ENCODE measurements at places on chromosomes 12 and 14. TPM values are rescaled to one million over a fixed set of nuclear protein-coding genes. Genes with fewer than 3 reads are reported as not detected.
A peak's percentile ranks its signal among the peaks of the same experiment; 100 is the strongest.

Gene ABCD2
- total RNA-seq, result 3.6 TPM

Gene HSPB8
- total RNA-seq, result not detected

DNA sequence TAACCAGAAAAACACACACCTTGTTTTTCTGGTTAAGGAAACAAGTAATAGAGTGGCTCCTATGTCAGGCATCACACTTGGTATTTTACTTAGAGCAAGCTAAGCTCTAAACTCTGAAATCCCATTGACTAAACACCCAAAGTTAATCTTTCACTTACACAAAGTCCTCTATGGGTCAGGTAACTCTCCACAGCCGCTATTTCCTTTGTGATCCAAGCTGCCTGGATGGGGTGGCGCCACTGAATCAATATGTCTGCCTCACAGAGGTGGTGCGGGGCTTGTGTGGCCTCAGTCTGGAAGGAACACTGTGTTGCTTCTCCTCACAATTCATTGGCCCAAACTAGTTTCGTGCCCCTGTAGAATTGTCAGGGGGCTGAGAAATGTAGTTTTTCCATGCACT is 160.0 kb upstream of the E2F7 start:
- no peak for DNase-seq
- H3K27ac ChIP-seq, result no peak overlapping the region
- no peaks in the 10 kb centered on the region for H3K4me1 ChIP-seq
- peaks cover 3% of the 10 kb centered on the region for H3K27me3 ChIP-seq
- H3K4me3 ChIP-seq, result no peak overlapping the region

- no peak for DNase-seq
- no peaks in the 10 kb centered on the region for H3K4me1 ChIP-seq
- no peak overlapping the region for H3K4me3 ChIP-seq
- H3K27ac ChIP-seq, result no peak overlapping the region
- H3K36me3 ChIP-seq, result no peaks in the 10 kb centered on the region
Observed at GRCh38 chr12:114168061-114168460, 201.9 kb upstream of the RBM19 start.

Gene GSC
- not detected for total RNA-seq

GRCh38 chr14:76267322-76268046 is 108.5 kb upstream of the ESRRB start:
- DNase-seq, result peak; percentile 14
- no peak overlapping the region for H3K4me3 ChIP-seq
- peaks cover 3% of the 10 kb centered on the region for H3K4me1 ChIP-seq
- no peak overlapping the region for H3K27ac ChIP-seq

Gene GZMH
- 51.4 TPM for total RNA-seq

DNA sequence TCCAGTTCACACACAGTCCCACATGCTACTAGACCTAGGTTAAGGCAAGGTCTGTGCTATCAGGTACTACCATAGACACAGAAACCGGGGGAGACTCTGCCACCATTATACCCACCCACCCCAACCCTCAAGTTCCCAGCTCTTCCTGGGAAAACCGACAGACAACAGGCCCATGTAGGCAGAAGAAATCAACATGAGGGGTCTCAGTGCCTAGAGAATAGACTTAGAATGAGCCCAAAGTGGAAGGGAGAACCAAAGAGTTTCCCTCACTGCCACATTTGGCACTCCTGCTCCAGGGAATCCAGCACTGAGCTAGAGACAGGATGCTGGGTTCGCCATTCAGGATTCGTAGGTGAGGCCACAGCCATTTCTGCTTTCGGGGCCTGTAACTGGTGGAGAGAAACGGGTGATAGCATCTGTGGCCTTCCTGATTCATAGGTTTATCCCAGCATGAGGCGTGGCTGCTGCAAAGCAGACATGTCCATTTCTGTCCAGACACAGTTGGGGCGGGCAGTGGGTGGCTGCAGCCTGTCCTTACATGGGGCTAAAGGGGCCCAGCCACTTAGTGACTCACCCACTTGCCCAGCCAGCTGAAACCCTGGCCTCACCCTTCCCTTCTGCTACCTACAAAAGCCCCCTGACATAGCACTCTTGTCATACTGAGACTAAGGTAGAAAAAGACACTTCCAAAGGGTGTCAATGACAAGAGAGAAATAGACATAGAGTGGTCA is 69.4 kb downstream of the IRF2BPL start:
- DNase-seq, result peak; percentile 28
- peaks cover 79% of the 10 kb centered on the region for H3K4me1 ChIP-seq
- H3K36me3 ChIP-seq, result peaks cover 17% of the 10 kb centered on the region
- H3K27ac ChIP-seq, result peak overlapping the region; percentile 63

GRCh38 chr14:88013750-88014349 is 8.9 kb downstream of the GPR65 start:
- no peak for DNase-seq
- H3K27ac ChIP-seq, result peak overlapping the region; percentile 73
- no peaks in the 10 kb centered on the region for H3K27me3 ChIP-seq
- H3K4me3 ChIP-seq, result no peak overlapping the region
- H3K4me1 ChIP-seq, result peaks cover 56% of the 10 kb centered on the region
- peaks cover 66% of the 10 kb centered on the region for H3K36me3 ChIP-seq

Measured in activated naive CD8-positive, alpha-beta T cell treated with anti-CD3 and anti-CD28 coated beads for 36 hours (primary cell).